ENCODE measurements at places on chromosomes 6 and 20.

- no peak for DNase-seq
Observed at GRCh38 chr20:40519918-40520317, 169.1 kb downstream of the MAFB start.

DNA sequence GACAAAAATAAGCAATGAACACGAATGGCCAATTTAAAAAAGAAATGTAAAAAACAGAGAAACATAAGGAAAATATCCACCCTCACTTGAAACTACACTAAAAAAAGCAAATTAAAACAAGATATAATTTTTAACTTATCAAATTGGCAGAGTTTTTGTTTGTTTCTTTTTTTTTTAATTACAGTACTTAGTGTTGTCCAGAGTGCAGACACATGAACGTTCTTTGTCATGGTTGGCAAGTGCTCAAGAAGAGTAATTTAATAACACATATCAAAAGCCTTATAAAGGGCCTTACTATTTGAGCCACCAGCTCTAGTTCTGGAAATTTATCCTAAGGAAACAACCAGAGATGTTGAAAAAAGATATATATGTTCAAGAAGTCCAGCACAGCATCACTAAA is 142.3 kb downstream of the ATXN1 start:
- DNase-seq: no peak

DNA sequence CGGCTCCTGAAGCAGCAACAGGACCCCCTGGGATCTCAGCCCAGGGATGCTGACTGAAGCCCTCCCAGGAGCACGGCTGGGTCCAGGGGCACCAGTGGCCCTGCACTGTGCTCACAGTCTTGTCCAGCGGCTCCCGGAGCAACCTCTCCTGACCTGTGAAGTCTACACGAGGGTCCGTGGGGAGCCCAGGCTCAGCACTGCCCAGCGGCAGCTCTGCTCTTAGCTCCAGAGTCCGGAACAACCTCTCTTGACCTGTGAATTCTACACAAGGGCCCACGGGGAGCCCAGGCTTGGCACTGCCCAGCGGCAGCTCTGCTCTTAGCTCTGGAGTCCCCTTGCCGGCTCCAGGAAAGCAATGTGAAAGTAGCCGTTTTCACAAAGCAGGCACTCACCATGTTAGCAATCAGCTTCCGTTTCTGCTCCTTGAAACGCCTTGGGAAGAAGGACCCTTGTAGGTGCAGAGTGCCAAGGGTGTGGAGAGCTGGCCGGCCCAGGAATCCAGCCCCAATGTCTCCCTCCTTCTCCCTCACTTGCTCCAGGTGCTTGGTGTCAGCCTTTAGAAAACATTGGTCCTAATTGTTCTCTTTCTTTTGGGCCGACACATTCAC is 310.9 kb downstream of the CDH4 start:
- no peak for DNase-seq

GRCh38 chr6:7526755-7527154 is 14.7 kb upstream of the DSP start:
- DNase-seq: no peak

GRCh38 chr20:14451458-14451857 is 114.0 kb upstream of the FLRT3 start:
- no peak for DNase-seq

DNA sequence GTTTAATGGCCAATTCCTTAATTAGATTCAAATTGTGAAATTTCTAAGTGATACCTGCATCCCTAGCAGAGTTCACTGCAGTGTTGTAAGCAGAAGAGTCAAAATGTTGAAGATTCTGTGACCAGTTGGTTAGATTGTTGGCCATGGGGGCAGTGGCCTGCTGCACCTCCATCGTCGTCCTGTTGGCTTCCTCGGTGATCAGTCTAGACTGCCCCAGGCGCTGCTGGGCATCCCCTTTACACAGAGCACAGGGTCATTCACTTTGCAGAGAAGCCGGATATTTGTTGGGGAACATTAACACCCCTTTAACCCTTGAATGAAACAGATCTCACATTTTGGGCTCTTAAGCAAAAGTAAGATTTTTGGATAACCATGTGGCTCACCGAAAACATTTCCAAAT is 60.7 kb downstream of the FAM229B start:
- DNase-seq: no peak

GRCh38 chr20:19670829-19671228 is 87.2 kb upstream of the RIN2 start:
- no peak for DNase-seq

DNA sequence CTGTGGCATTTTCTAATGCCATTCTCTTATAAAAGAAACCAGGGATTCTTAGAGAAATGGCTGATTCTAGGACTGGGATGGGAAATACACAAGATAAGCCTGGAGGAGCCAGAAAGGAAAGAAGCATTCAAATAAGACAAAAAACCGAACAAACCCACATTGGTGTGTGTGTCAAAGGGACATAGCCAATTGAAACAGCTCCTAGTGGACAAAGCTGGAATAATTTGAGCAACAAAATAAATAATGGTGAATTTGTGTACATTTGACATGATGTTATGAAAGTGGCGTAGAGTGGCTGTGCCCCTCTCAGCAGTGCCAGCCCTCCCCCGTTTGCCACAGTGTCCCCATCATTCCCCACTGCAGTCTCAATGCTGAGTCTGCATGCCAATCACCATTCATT is 55.5 kb downstream of the B3GAT2 start:
- DNase-seq: no peak

GRCh38 chr20:4797275-4797674 is 75.6 kb downstream of the PRND start:
- DNase-seq: no peak

DNA sequence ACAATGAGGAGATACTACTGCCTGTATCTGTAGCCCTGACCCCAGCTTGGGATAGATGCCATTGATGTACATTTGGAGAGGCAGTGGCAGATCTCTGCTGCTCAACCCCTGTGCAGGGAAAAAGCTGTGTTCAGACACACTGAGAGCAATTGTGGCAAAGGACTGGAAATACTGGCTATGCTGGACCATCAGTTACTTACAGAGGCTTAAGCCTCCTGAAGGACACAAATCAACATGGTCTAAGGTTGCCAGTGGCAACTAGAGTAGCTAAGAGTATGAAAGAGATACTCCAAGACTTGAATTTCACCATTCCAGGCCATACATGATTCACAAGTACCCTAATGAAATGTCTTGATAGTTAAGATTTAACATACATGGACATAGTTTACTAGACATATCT is 32.4 kb upstream of the ENPP4 start:
- no peak for DNase-seq

DNA sequence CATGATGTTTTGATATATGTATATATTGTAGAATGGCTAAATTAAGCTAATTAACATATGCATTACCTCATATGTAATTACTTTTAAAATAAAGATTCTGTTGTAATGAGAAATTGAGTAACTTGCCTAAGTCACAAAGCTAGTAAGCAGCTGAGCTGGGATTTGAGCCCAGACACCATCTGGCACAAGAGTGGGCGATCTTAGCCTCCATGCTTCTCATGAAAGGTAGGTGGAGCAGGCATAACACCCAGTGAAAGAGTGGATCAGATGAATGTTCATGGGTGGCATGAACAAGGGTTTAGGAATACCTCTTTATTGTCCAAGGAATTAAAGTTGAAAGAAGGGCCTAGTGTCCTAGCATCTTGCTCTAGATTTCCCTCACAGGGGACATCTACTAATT is 365.4 kb downstream of the TFAP2B start:
- no peak for DNase-seq

DNA sequence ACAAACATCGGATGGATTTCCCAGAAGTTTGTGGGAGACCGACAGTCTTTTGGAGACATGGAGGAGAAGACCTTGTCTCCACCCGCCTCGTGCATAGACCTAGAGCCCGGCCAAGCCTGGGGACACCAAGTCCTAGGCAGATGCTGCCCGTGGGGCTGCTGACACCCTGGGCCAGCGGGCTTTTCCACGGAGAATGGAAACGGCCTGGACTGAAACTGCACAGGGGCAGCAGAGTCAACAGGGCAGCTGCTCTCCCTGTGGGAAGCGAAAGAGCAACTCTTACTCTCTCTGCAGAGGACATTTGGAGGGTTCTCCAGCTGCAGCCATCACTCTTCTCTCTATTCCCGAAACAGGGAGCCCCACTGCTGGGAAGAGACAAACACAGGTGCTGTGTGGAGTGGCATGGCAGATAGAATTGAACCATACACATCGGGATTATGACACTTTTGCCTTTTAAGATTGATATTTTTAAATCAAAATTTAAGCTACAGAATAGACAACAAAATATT is 401.2 kb downstream of the THBS2 start:
- DNase-seq: no peak

DNA sequence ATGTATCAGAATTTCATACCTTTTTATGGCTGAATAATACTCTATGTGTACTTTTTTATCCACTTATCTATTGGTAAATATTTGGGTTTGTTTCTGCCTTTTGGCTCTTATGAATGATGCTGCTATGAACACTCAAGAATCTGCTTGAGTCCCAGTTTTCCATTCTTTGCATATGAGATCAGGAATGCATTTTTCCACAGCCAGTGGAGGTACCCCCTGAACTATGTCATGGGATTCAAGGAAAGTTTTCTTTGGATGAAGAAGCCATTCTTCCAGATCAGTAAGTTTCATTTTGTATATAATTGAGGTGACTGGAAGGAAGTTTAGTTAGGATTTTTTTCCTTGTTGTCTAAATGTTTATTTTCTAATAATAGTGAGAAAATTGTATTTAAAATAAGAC is 40.9 kb downstream of the NKX2-4 start:
- DNase-seq: no peak

DNA sequence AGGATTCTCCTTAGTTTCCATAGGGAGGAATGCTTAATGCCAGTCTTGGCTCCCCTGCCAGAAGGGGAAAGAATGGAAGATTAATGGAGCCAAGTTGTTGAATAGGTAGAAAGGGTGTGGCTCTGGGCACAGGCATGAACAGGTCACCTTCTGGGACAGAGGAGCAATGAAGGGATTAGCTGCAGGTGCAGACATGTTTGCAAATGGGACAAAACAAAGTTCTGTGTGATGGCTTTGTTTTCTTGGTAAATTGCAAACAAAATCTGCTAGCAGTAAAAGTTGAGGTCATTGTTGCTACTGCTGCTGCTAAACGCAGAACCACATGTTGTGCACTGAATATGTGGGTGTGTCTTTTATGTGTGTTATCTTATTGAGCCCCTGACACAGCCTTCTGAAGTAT is 93.3 kb downstream of the PERP start:
- DNase-seq: no peak

DNA sequence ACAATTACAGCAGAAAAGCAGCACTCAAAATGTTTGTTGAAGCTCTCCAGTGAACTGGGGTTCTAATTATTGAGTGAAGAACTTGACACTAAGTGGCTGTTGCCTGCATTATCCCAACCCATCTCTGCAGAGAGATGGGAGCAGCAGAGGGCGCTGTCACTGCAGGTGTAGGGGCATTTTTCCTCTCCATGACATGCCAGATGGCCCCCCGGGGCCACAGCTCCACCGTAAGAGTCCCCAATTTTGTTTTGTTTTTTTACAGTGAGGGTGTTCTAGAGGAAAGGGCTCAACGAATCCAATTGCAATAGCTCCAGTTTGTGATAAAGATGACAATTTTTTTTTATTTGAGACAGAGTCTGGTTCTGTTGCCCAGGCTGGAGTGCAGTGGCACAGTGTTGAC is 1.9 kb upstream of the FUCA2 start:
- peak; percentile 63 for DNase-seq

GRCh38 chr6:15359335-15359862 is 113.5 kb downstream of the JARID2 start:
- DNase-seq: no peak

DNA sequence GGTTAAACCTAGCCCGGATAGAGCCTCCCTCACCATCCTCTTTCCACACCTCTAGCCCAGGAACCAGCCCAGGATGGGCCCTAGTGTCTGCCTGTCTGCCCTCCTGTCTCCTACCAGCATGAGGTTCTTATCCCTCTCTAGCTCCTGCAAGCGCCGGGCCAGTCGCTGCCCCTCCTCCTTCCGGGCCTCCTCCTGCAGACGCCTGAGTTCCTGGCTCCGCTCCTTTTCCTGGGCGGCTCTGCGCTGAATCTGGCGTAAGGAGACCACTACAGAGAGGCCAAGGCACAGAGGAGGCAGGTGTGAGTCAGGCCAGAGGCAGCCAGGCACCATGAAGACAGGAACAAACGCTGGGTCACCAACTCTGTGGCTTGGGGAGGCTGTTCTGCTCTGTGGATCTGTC is 4.3 kb upstream of the PSORS1C2 start:
- no peak for DNase-seq

GRCh38 chr20:46897328-46897880 is 2.8 kb downstream of the EYA2 start:
- no peak for DNase-seq

GRCh38 chr20:47865912-47866311 is 80.6 kb upstream of the SULF2 start:
- DNase-seq: no peak

- no peak for DNase-seq
Observed at GRCh38 chr6:145352382-145353080, 382.8 kb downstream of the EPM2A start.

DNA sequence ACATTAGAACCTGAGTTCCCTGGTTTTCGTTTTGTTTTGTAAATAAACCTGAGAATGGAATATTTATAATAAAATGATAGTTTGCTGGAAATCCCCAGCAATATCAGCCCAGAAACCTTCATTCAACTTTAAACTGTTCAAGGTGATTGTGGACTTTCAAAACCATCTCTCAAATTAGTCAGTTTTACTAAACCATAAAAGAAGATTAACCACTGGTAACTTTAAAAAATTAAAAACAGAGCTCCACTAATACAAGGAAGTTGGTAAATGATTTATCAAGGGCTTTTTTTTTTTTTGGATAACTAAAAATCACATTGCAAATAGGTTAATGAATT is 10.0 kb downstream of the MBOAT1 start:
- DNase-seq: no peak

- no peak for DNase-seq
Observed at GRCh38 chr20:10357061-10357708, 76.8 kb downstream of the MKKS start.

GRCh38 chr20:24735263-24735662 is 213.8 kb upstream of the CST7 start:
- no peak for DNase-seq

GRCh38 chr6:17995414-17995813 is 8.0 kb upstream of the KIF13A start:
- no peak for DNase-seq

- no peak for DNase-seq
Observed at GRCh38 chr20:25274481-25274880, 26.6 kb downstream of the PYGB start.

GRCh38 chr20:23193801-23194384 is 107.8 kb upstream of the CD93 start:
- no peak for DNase-seq

DNA sequence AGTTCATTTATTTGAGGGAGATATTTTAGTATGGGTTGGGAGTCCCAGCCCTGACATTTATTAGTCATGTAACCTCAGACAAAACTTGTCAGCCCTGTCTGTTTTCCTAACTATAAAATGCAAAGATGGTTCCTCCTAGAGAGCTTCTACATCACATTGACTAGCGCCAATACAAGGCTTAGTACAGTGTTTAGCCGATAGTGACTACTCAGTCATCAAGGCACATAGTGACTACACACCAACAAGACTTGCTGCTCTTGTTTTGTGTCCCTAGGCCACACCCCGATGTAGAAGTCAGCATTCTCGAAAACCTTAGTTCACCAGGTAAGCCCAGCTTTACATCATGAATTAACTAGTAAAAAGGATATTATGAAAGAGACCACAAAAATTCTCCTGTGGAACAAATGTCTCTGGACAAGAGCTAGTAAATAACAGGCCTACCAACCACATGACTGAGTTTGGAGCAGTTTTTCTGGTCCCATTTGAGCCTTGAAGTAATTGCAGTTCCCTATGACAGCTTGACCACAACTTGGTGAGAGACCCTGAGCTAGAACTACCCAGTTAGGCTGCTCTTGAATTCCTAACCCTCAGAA is 68.8 kb downstream of the PFDN4 start:
- DNase-seq: no peak
